Activated CD4-positive, alpha-beta T cell treated with anti-CD3 and anti-CD28 coated beads for 36 hours (primary cell): ENCODE measurements at places on chromosomes 5 and 9.

- no peak overlapping the region for H3K27ac ChIP-seq
- no peak overlapping the region for H3K4me3 ChIP-seq
- H3K36me3 ChIP-seq = no peaks in the 10 kb centered on the region
- no peaks in the 10 kb centered on the region for H3K4me1 ChIP-seq
- H3K27me3 ChIP-seq = no peaks in the 10 kb centered on the region
Measured at GRCh38 chr9:106065136-106065535, 370.8 kb downstream of the TMEM38B start.

DNA sequence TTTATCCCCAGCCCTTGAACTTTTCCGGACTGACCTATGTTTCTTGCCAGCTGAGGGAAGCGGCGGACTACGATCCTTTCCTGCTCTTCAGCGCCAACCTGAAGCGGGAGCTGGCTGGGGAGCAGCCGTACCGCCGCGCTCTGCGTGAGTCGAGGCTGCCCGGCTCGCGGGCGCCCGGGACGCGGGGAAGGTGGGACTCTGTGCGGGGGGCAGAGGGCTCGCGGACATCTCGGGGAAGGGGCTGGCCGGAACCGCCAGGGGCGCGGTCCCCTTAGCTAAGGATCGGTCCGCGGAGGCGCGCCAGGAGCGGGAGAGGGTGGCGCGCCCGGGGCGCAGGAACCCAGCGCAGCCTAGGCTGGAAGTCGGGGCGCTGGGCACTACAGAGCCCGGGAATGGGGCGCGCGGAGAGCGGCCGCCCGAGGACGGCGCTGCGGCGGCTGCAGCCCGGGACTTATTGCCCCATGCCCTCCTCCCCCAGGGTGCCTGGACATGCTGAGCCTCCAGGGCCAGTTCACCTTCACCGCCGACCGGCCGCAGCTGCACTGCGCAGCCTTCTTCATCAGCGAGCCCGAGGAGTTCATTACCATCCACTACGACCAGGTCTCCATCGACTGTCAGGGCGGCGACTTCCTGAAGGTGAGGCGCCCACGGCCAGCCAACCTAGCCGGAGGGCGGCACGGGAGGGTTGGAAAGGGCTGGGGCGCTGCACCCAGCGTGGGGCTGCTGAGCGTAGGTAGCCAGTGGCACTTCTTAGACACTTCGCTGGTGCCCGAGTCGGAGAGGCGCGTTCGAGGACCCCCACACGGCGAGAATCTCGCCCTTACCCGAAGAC, 922 bp downstream of the CRHBP start:
- DNase-seq = peak; percentile 6
- peak overlapping the region; percentile 19 for H3K4me3 ChIP-seq
- H3K27ac ChIP-seq = no peak overlapping the region
- peaks cover 43% of the 10 kb centered on the region for H3K27me3 ChIP-seq
- H3K4me1 ChIP-seq = peaks cover 5% of the 10 kb centered on the region

DNA sequence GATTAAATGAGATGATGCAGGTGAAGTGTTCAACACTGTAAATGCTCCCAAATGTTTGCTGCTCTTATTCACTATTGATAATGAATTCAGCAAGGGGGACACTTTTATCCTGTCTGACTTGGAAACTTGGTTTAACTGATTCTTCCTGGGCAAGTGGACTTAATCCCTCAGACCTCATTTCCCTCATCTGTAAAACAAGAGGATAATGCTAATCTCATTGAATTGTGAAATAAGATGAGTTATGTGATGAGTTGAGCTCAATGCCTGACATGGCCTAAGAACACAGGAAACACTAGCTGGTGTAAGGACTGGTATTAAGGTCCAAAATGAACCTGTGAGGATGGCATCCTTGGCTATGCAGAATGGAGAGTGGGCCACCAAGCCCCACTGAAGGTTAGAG, 23.3 kb downstream of the TNFSF15 start:
- H3K27ac ChIP-seq = no peak overlapping the region
- no peak for DNase-seq

DNA sequence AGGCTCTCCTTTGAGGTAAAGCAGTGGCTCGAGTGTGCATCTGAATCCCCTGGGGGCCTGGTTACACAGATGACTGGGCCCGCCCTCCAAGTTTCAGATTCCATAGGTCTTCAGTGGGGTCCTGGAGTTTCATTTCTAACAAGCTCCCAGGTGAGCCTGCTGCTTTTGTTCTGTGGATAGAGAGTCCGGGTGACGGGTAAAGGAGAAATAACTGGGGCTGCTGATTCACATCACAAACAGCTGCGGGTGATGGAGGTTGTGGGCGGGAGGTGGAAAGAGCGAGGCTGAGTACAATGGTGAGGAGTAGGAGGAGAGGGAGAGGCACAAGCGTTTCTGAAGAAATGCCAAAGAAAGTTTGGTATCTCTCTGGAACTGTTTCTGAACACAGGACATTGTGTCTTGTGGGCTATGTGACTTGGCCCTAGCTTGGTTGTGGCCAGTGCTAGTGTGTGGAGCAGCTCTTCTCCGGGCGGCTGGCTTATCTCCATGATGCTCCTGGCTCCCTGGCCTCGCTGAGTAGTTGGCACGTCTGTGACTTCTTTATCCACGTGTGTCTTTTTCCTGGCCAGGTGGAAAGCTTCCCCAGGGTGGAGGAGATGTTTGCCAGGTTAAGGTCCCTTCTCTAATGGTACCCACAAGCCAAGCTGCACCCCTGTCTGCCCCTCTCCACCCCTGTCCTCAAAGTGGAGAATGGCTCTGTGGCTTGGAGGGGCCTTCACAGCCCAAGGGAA, 61.7 kb downstream of the HSPA4 start:
- H3K27me3 ChIP-seq = no peaks in the 10 kb centered on the region
- H3K4me1 ChIP-seq = peaks cover 19% of the 10 kb centered on the region
- peak; percentile 84 for DNase-seq
- H3K4me3 ChIP-seq = no peak overlapping the region

DNA sequence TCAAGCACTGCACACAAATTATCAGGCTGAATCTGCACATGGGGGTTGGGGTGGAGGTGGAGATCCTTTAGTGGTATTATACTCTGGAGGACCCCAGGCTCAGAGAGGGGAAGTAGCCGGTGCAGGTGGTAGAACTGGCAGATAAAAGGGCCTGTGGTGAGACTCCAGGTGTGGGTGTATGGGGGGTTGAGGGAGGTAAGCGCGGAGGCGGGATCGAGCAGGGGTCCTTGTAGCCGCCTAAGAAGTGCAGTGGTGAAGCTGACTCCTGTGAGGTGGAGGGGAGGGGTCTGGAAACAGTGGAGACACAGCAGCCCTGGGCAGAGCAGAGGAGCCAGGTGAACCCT, 841 bp downstream of the ACSL6 start:
- no peak overlapping the region for H3K27ac ChIP-seq
- peak overlapping the region; percentile 68 for H3K4me3 ChIP-seq
- H3K36me3 ChIP-seq = no peaks in the 10 kb centered on the region
- H3K27me3 ChIP-seq = peaks cover 47% of the 10 kb centered on the region
- peak; percentile 3 for DNase-seq

GRCh38 chr9:131810351-131811170, 70.7 kb upstream of the RAPGEF1 start:
- H3K36me3 ChIP-seq = no peaks in the 10 kb centered on the region
- no peak overlapping the region for H3K4me3 ChIP-seq
- peaks cover 16% of the 10 kb centered on the region for H3K27me3 ChIP-seq
- DNase-seq = no peak
- H3K27ac ChIP-seq = no peak overlapping the region
- no peaks in the 10 kb centered on the region for H3K4me1 ChIP-seq

DNA sequence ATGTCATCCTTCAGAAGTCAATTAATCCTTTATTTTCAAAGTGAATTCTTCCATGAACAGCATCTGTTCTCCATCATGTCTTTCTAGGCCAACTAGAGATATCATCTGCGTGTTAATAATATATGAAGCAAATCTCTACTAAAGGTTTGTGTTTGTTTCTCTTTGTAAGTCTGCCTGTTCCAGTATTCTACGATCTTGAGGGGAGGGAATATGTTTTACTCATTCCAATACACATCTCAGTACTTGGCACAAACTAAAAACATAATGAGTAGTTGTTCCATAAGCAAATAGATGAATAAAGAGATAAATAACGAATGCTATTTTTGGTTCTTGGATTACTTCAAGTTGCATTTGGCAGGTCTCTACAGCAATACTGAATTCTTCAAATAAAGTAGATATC, 470.7 kb upstream of the GRIN3A start:
- DNase-seq = no peak
- no peak overlapping the region for H3K4me3 ChIP-seq
- no peaks in the 10 kb centered on the region for H3K27me3 ChIP-seq
- no peak overlapping the region for H3K27ac ChIP-seq

- H3K27ac ChIP-seq = no peak overlapping the region
- no peak for DNase-seq
- H3K36me3 ChIP-seq = no peaks in the 10 kb centered on the region
- no peaks in the 10 kb centered on the region for H3K27me3 ChIP-seq
Measured at GRCh38 chr5:40474250-40474649, 205.5 kb upstream of the PTGER4 start.

- no peaks in the 10 kb centered on the region for H3K36me3 ChIP-seq
- H3K4me3 ChIP-seq = no peak overlapping the region
- H3K4me1 ChIP-seq = no peaks in the 10 kb centered on the region
- no peak for DNase-seq
- H3K27ac ChIP-seq = no peak overlapping the region
Measured at GRCh38 chr5:154575546-154576428, 97.8 kb upstream of the HAND1 start.

DNA sequence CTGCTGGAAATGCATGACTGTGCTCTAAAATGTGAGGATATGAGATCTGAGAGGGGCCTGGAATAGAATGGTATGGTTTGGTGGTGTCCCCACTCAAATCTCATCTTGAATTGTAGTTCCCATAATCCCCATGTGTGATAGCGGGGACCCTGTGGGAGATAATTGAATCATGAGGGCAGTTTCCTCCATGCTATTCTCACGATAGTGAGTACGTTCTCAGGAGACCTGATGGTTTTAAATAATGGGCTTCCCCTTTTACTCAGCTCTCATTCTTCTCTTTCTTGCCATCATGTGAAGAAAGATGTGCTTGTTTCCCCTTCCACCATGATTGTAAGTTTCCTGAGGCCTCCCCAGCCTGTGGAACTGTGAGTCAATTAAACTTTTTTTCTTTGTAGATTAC, 133.6 kb upstream of the ADAMTS16 start:
- H3K27me3 ChIP-seq = no peaks in the 10 kb centered on the region
- no peak overlapping the region for H3K4me3 ChIP-seq
- H3K36me3 ChIP-seq = no peaks in the 10 kb centered on the region
- no peaks in the 10 kb centered on the region for H3K4me1 ChIP-seq
- H3K27ac ChIP-seq = no peak overlapping the region
- no peak for DNase-seq
